ENCODE measurements at places on chromosomes 12 and 14.

DNA sequence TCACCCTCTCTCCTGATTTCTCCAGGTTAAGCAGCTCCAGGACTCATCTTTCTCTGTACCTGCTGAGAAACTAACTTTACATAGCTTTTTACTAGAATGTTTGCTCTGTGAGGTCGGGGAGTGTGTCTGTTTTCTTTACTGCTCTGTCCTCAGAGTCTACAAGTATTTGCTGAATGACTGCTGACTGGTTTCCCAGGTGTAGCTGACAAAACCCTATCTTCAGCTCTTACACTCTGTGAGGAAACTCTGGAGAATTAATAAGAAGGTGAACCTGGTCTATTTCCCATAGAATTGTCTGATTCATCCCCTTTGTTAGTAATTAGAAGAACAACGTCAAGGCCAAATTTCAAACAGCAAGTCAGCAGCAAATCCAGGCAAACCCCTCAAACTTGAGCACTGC, 226.8 kb downstream of the ZFP36L1 start:
- no peak for DNase-seq

GRCh38 chr12:24113701-24114100, 164.2 kb upstream of the SOX5 start:
- DNase-seq: no peak

DNA sequence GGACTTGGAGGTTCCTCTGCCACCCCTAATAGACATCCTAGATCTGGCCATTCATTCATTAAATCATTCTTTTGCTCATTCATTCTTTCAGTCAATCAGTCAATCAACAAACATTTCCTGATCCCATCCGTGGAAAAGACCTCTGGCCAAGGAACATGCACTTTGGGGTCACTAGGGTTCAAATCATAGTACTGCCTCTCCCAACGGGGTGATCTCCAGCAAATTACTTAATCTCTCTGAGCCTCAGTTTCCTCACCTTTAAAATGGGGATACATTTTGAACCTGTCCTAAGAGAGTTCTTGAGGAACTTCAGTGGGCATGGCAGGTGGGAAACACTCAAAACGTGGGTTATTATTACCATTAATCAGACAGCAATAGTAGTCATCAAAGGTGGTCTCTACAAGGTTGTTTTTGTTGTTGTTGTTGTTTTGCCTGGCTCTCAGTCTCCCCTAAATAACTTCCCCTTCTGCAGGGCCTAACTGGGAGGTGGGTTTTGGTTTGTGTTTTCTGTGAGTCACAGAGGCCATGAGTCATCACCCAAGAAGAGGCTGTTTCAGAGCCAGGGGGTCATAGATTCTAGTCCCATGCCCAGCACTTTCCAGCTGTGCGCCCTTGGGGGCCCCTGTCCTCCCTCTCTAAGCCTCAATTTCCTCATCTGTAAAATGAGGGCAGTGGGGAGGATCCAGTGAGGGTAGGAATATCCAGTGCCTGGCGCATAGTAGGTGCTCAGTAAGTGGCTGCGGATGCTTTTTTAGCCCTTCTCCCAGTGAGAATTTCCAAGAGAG, 16.9 kb upstream of the FAM222A start:
- DNase-seq: no peak

GRCh38 chr12:16606201-16606849, 363 bp upstream of the LMO3 start:
- DNase-seq: peak; percentile 74

- no peak for DNase-seq
These were observed 179.8 kb downstream of the CALM1 start for GRCh38 chr14:90576581-90576980.

- no peak for DNase-seq
These were observed 17.2 kb upstream of the LRRK2 start for GRCh38 chr12:40207551-40207950.

DNA sequence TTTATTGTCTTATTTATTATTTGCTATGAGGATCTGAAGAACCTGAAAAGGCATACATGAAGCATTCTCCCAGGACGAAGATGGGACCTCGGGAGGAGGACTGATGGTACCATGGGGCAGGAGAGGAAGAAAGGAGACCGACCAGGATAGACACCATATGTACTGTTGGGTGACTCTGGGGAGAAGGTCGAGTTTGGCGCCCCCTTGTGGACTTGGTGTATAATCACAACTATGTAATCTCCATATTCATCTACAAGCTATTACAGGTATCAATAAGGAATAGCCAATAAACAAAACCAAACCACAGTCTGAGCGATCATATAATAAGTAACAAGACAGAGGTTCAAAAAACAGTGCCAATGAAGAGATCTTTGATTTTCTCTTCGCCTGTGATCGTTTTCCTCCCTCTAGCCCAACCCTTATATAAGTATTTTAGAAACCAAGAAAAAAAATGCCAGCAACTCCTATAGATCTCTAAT, 139.1 kb downstream of the SPTSSA start:
- DNase-seq: peak; percentile 72

DNA sequence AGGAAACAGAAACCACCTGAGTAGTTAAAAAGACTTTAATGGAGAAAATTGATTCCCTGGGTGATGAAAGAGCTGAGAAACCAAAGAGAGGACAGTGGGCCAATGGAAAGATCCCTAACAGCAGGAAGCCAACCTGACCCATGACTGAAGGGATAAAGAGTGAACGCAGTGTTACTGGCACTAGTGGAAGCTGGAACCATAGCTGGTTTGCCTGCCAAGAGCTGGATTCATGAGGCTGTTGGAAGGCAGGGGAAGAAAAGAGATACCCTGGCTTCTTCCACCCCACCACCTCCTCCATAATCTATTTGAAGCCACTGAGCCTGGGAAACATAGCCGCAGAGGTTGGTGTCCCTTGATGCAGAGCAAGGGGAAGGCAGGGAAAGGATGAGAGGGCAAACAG, 125.5 kb upstream of the PRKD1 start:
- DNase-seq: no peak

GRCh38 chr12:6950811-6951540, at the start of gene PTPN6:
PTPN6 (plus strand) TSS chr12:6951356; CDS start chr12:6951513, 157 bp downstream.
- DNase-seq: peak; percentile 76

GRCh38 chr12:90064852-90065801, 356.5 kb upstream of the ATP2B1 start:
- no peak for DNase-seq

GRCh38 chr12:15583804-15584203, 205.4 kb downstream of the EPS8 start:
- DNase-seq: no peak

GRCh38 chr12:106753526-106753925, 21.0 kb upstream of the RIC8B start:
- DNase-seq: no peak

GRCh38 chr12:45730348-45731189, 1.1 kb downstream of the ARID2 start:
- DNase-seq: peak; percentile 65

DNA sequence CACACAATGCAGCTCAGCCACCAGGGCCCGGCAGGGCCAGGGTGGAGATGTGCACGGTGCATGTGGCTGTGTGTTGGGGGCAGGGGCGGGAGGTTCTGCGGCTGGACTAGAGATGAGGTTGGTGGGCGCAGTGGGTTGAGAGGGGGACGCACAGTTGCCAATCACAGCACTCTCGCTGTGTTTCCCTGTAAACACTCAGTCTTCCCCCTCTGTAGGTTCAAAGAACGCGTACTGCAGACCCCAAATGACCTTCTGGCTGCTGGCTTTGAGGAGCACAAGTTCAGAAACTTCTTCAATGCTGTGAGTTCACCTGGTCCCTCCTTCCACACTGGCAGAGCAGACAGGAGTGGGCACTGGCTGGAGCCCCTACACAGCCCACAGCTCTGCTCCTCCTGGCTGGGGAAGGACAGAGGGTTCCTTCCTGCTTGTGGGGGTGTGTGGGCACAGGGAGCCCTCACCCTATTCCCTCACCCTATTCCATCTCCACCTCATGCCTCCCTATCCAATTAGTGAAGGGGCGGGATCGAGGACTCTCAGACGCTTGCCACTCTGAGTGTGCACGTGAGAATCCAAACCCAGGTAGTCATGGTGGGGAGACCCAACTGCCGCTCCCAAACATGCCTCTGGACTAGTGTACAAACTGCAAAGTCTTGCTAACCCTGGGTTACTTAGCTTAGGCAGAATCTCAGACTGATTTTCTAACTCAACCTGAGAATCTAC, 17.8 kb downstream of the OTUB2 start:
- DNase-seq: peak; percentile 25

Data from sciatic nerve (tissue), 2 donors.